ENCODE measurements at places on chromosomes 12 and 14. TPM values are rescaled to one million over a fixed set of nuclear protein-coding genes. Genes with fewer than 3 reads are reported as not detected.

TAS2R19 gene
- 1.5 TPM for total RNA-seq

SLC10A1 gene
- total RNA-seq: not detected

CDH24 gene
- 7.8 TPM for total RNA-seq

CCDC38 gene
- not detected for total RNA-seq

ANO4 gene
- total RNA-seq: 2.0 TPM

GPX2 gene
- not detected for total RNA-seq

C12orf54 gene
- total RNA-seq: not detected

SYCP3 gene
- total RNA-seq: 0.08 TPM

RGS6 gene
- not detected for total RNA-seq

NT5DC3 gene
- total RNA-seq: 16.4 TPM

CREBL2 gene
- total RNA-seq: 29.6 TPM

OR4K5 gene
- not detected for total RNA-seq

EPS8 gene
- 63.3 TPM for total RNA-seq

GPHN gene
- total RNA-seq: 14.8 TPM

GPR84 gene
- total RNA-seq: 0.16 TPM

RABGGTA gene
- total RNA-seq: 35.3 TPM

GYS2 gene
- total RNA-seq: not detected

DHRS2 gene
- total RNA-seq: 15.6 TPM

SLCO1B1 gene
- not detected for total RNA-seq

RAB15 gene
- 4.4 TPM for total RNA-seq

LHX5 gene
- total RNA-seq: not detected

RPGRIP1 gene
- total RNA-seq: not detected

VRTN gene
- total RNA-seq: not detected

SERPINA1 gene
- 3.0 TPM for total RNA-seq

PDZRN4 gene
- not detected for total RNA-seq

LUM gene
- total RNA-seq: 0.83 TPM

THTPA gene
- 23.6 TPM for total RNA-seq

MORN3 gene
- total RNA-seq: 1.5 TPM

CCDC184 gene
- total RNA-seq: 0.82 TPM

FAM186B gene
- total RNA-seq: 1.2 TPM

MYH6 gene
- total RNA-seq: not detected

DPPA3 gene
- total RNA-seq: not detected

WNT1 gene
- total RNA-seq: not detected

B4GALNT1 gene
- 25.6 TPM for total RNA-seq

IFNG-AS1 gene
- not detected for total RNA-seq

TEX22 gene
- total RNA-seq: 0.27 TPM

ACRBP gene
- not detected for total RNA-seq

SLC39A5 gene
- not detected for total RNA-seq

ITFG2 gene
- total RNA-seq: 30.6 TPM

RNASE7 gene
- total RNA-seq: not detected

MLEC gene
- 82.7 TPM for total RNA-seq

DPY19L2 gene
- total RNA-seq: 1.3 TPM

CD69 gene
- total RNA-seq: not detected

OR10AD1 gene
- not detected for total RNA-seq

OR10P1 gene
- total RNA-seq: not detected

TRAF3 gene
- total RNA-seq: 16.3 TPM

METTL17 gene
- total RNA-seq: 77.0 TPM

MYF6 gene
- total RNA-seq: not detected

FGD4 gene
- total RNA-seq: 8.1 TPM

HOXC6 gene
- 2.7 TPM for total RNA-seq

OVCH1 gene
- total RNA-seq: not detected

CARMIL3 gene
- total RNA-seq: 0.41 TPM

KRT85 gene
- total RNA-seq: not detected

Data from A375 (cell line).